ENCODE measurements at places on chromosomes 1 and 21.

- DNase-seq, result no peak
Observed at GRCh38 chr1:181394766-181395165, 88.6 kb upstream of the CACNA1E start.

DNA sequence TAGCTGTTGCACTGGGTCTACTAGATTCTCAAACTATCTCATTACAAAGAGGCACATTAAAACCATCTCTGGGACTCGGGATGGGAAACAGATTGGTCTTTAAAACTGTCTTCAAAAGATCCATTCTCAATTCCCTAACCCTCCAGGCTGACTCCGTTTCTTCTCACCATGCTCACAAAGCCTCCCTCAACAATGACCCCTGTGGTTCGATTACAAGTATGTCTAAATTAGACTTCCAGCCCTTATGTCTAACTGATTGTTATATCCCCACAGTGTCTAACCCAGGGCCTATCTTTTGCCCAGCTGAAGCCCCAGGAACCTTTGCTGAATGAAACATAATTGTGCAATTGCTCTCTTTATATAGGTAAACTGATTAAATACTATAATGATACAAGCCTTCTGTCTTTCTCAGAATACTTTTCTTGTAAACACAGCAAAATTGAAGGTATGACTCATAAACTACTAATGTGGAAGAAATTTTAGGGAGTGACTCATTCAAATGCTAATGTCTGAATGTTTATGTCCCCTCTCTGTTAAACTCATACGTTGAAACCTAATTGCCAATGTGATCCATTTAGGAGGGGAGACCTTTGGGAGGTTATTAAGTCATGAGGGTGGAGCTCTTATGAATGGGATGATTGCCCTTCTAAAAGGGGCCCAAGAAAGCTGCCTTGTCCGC lies 65.6 kb upstream of the DAB1 start:
- DNase-seq, result no peak

GRCh38 chr1:88398338-88398737 lies 285.7 kb upstream of the PKN2 start:
- DNase-seq, result no peak

GRCh38 chr1:198467907-198468306 lies 72.6 kb downstream of the ATP6V1G3 start:
- DNase-seq, result no peak

- DNase-seq, result no peak
Observed at GRCh38 chr1:28273216-28273860, 14.0 kb downstream of the SESN2 start.

Data from endothelial cell (in vitro differentiated cells).